ENCODE measurements at places on chromosomes 6 and 20.

DNA sequence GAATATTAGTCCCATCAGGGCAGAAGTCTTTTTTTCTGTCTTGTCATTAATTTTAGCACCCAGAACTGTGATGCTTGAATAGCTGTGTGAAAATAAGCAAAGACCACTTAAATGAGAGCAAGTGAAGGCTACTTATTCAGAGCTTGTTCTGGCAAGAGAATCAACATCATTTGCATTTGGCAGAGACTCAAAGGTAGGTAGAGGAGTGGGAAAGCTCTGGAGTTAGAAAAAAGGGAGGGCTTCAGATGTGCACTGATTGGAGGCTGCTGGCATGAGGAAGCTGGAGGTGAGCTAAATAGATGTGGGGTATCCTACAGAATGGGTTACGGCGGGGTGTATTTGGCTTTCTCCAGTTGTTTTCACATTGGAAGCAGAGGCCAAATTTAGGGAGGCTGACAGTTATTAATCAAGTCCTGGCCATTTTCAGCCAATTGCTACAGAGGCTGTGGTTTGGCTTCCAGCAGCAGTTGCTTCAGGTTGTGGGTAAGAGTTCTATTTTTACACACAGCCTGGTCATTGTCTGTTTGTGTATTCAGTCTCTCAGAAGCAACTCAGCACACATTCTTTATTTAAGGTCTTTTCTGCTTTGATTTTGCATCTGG is 254.3 kb downstream of the BTBD3 start:
- no peak for DNase-seq

GRCh38 chr6:71393471-71393870 is 104.9 kb downstream of the OGFRL1 start:
- no peak for DNase-seq

- DNase-seq: no peak
Observed at GRCh38 chr20:63082308-63082938, 75.7 kb upstream of the BHLHE23 start.

DNA sequence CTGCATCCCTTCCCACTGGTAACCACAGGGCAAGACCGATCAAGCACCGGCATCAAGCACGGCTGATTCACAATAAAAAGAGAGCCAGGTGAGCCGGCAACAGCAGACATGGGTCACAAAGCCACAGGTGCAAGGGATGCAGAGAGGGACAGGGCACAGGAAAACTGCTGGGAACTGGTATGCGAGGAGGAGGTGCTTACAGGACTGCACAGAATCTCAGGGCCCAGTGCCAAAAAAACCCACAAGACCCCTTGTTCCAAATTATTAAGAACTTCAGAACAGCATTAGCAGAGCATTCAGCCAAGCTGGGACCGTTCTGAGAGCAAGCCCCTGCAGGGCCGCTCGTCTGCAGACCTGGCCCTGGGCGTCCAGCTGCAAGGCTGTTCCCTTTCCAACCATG is 35.4 kb downstream of the BFSP1 start:
- DNase-seq: no peak

- no peak for DNase-seq
Observed at GRCh38 chr6:25615471-25615870, 36.5 kb upstream of the SCGN start.

GRCh38 chr6:43021270-43022047 is at the start of gene RRP36:
RRP36 (plus strand) TSS chr6:43021623; CDS start chr6:43021655, 32 bp downstream.
- peak; percentile 60 for DNase-seq

DNA sequence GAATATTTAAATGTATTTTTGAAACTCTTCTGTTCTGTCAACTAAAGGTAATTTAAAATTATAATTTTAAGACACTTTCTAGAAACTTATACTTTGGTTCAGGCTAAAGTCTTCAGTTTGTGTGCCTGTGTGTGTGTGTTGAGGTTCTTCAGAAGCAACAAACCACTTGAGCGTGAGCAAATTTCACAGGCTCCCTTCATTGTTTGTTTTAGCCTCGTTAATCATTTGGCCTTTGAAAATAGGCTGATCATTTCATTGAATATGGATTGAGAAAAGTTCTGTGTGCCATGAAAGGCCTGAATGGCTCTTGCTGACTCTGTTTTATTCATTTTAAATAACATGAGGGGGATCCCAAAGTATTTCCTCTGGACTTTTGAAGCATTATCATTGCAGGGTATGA is 420.1 kb downstream of the CDKAL1 start:
- no peak for DNase-seq

DNA sequence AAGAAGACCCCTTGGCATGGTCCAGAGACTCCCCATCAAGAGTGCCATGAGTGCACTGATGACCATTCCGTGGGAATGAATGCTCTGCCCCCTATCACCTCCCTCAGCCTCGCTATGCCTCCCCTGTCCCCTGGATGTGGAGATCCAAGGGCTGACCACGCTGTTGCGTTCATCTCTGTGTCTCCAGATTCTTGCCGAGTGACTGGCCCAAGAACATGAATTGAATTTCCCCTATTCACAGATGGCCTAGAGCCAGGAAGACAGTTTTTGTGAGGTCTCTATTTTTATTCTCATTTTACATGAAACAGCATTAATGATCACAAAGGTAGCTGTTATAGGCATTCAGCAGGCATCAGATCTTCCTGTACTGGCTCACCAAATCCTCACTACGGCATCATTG is 33.6 kb downstream of the MAFB start:
- no peak for DNase-seq

- no peak for DNase-seq
Observed at GRCh38 chr20:24147479-24147878, 158.9 kb upstream of the GGTLC1 start.

GRCh38 chr20:3473944-3474343 is 3.1 kb downstream of the ATRN start:
- DNase-seq: no peak

DNA sequence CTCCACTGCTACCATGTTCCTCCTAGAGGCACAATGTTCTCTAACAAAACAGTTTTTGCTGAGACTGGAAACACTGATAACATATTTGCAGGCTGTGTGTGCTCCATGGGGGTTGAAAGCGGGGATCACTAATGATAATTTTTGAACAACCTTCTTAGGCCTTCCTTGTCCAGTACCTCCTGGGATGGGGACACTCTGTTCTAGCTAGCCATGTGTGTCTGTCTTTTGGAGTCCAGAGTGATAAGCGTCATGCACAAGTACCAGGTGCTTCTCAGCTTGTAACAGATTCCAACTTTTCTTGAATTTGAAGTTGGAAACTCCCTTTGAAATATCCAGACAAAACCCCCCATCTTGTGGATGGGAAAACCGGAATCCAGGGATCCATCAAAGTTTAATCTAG is 15.2 kb downstream of the PI3 start:
- DNase-seq: no peak

- no peak for DNase-seq
Observed at GRCh38 chr6:88865275-88865674, 98.1 kb downstream of the RNGTT start.

DNA sequence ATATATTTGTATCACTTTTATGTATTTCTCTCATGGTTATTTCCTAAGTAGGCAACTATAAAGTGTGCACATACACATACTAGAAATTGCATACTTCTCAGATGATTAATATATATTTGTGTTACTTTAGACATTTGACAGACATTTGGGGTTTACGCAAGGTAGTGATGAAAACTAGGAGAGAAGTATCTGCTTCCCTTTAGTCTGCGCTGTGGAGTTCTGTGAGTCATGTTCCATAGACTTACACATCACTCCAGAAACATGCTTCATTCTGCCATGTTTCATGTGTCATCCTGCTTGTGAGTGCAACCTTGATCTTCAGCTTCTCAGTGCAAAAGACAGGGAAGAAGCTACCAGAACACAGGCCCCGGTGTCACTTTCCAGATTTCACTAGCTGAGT is 200.7 kb upstream of the BMP2 start:
- DNase-seq: no peak

- DNase-seq: peak; percentile 61
Observed at GRCh38 chr6:56757588-56757984, 114.9 kb upstream of the DST start.

- DNase-seq: no peak
Observed at GRCh38 chr6:138498629-138499302, 528 bp downstream of the NHSL1 start.

- peak; percentile 44 for DNase-seq
Observed at GRCh38 chr6:41021832-41022231, 17.2 kb downstream of the UNC5CL start.

- DNase-seq: no peak
Observed at GRCh38 chr6:36493319-36493718, 50.5 kb downstream of the KCTD20 start.

GRCh38 chr6:45845567-45845966 is 170.1 kb downstream of the CLIC5 start:
- no peak for DNase-seq

DNA sequence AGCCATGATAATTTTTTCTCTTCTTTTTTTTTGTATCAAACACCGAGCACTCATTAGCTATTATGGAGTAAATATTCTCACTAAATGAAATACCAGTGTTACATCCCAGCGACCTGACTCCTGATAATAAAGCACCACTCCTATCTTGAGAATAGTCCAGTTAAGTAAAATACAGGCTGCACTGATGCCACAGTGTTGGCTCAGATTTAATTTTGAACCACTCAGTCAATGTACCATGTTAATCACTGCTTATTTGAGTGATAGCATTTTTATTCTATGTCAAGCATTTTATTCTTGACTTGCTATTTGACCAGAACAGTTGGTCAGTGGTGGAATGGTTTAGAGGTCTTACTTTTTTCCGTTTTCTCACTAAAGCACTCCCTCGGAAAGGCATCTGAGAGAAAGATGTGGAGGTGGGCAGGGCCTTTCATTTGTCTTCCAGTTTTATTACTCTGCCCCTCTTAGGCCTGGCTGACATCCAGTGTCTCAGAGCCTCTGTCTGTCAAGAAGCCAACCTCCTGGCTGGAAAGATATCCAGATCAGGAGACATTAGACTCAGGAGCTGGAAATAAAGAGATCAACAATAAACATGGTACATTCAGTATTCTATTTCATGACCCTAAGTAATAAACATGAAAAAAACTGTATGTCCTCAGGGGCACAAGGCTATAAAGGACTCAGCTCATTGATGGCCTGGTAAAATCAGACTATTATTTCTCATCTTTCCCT is 457.8 kb downstream of the EPM2A start:
- no peak for DNase-seq
